ENCODE measurements at places on chromosomes 7 and 10.
A peak's percentile ranks its signal among the peaks of the same experiment; 100 is the strongest.

GRCh38 chr10:76403912-76404311, 972.5 kb downstream of the LRMDA start:
- peak; percentile 6 for DNase-seq

DNA sequence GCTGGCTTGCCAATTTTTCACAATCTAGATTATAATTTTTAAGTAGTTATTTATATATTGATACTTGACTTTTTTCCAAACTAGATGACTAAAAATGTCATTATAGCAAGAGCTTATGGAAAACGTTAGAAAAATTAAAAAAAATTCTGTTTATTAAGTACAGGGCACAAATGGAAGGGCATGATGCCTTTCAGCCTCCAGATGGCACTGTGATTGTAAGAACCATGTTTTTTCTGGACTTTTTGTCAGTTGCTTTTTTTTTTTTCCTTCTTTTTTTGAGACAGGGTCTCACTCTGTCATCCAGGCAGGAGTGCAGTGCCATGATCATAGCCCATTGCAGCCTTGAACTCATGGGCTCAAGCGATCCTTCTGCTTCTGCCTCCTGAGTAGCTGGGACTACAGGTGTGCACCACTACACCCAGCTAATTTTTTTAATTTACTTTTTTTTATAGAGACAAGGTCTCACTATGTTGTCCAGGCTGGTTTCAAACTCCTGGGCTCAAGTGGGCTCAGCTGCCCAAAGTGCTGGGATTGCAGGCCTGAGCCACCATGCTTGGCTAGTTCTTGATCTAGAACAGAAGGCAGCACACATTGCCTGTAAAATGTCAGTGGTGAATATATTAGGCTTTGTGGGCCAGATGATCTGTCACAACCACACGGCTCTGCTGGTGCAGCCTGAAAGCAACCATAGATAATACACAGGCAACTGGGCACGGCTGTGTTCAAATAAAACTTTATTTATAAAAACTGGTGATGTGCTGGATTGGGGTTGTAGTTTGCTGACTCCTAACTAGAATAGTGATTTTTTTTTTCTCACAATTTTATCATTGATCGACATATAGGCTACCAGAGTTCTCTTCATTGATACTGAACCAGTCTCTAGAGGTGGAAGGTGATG, 27.4 kb downstream of the UCMA start:
- peak; percentile 51 for DNase-seq

DNA sequence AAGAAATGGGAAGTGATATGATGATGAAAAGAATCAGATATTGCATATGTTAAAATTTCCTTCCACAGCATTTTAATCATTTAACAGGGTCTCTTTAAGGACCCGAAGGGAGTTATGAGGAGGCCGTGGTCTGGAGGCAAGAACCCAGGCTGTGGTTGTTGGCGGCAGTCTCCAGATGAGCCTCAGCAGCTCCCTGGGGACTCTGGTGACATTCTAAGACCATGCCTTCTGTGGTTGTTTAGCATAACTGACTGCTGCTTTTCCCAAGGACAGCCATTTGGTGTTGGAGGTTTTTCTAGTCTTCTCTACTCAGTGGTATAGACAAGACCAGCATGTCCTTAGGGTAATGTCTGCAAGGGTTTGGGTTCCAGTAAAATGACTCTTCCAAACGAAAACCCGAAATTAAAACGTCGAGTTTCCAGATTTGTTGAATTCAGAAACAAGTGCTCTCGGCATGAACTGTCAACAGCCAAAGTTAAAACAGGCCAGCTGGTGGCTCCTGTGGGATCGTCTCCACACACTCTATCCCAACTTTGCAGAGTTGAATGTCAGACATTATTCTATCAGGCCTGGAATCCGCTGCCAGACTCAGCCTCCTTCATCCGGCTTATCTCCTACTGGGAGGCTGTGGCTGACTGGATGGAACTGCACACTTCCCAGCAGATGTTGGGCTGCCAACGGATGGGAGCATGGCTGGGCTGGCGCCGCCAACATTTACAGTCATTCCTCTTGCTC, 183.1 kb downstream of the TAX1BP1 start:
- DNase-seq, result no peak

- DNase-seq, result no peak
Observed at GRCh38 chr7:27191161-27191731, 6.2 kb upstream of the HOXA11 start.

GRCh38 chr10:119919826-119920225, 27.3 kb downstream of the SEC23IP start:
- DNase-seq, result no peak

GRCh38 chr10:132889556-132889955, 52.8 kb downstream of the CFAP46 start:
- no peak for DNase-seq

DNA sequence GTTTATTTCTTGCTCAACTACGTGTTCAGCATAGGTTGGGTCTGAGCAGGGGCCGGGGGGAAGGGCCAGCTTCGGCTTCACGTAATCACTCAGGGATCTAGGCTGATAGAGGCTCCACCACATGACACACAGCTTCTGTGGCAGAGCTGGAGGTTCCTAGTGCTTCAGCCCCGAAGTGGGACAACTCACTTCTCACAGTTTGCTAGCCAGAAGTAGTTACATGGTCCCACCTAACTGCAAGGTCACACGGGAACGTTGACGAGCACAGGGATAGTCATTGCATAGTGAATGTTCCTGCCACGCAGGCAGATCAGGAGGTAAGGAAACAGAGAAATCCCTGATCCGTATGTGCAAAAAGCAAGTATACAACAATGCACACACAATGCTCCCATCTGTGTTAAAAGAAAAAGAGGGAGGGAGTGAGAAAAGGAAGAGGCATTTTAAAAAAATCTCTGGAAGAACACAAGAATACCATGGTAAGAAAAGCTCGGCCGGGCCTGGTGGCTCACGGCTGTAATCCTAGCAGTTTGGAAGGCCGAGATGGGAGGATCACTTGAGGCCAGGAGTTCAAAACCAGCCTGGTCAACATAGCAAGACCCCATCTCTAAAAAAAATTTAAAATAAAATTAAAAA, 16.9 kb downstream of the SMURF1 start:
- DNase-seq, result no peak

- no peak for DNase-seq
Observed at GRCh38 chr10:112369495-112370423, 4.2 kb upstream of the ACSL5 start.

All from fibroblast of the conjunctiva (primary cell).